HAP-1 (cell line): ENCODE measurements at places on chromosomes 7 and 10.

- no peak for DNase-seq
Observed at GRCh38 chr10:88138319-88138848, 275.0 kb downstream of the PTEN start.

GRCh38 chr7:31003721-31004120, 40.0 kb downstream of the GHRHR start:
- DNase-seq, result no peak

GRCh38 chr7:12504149-12504548, 66.4 kb upstream of the SCIN start:
- peak; percentile 21 for DNase-seq

GRCh38 chr10:117096599-117097201, 41.4 kb downstream of the VAX1 start:
- peak; percentile 18 for DNase-seq

DNA sequence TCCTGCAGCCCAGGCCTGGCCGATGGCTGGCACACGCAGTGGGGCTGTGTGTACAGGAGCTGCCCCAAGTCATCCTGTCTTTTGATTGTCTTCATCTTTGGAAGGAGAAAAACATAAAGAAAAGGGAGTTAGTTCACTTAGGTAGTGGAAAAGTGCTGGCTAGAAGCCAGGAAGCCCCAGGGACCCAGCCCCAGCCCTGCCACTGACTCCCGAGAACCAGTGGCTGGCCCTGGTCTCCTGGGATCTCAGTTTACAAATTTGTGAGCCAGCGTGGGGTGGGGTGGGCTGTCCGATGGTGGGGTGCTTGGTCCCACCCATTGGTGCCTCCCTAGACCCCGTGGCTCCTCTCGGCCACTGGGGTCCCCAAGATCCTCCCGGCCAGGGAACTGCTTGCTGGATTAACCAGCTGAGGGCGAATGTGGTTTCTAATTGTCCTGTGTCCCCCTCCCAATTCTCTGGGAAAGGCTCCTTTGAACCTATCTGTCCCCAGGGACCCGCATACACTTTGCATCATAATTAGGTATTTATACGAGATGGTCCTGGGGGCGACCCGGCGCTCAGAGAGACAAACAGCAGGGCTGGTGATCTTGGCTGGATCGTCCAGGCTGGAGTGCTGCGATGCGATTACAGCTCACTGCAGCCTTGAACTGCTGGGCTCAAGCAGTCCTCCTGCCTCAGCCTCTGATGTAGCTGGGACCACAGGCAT, 16.3 kb upstream of the CHST12 start:
- DNase-seq, result peak; percentile 75

- no peak for DNase-seq
Observed at GRCh38 chr7:48035967-48036478, 680 bp downstream of the C7orf57 start.
